ENCODE measurements at places on chromosomes 2 and 18.
A peak's percentile ranks its signal among the peaks of the same experiment; 100 is the strongest.

DNA sequence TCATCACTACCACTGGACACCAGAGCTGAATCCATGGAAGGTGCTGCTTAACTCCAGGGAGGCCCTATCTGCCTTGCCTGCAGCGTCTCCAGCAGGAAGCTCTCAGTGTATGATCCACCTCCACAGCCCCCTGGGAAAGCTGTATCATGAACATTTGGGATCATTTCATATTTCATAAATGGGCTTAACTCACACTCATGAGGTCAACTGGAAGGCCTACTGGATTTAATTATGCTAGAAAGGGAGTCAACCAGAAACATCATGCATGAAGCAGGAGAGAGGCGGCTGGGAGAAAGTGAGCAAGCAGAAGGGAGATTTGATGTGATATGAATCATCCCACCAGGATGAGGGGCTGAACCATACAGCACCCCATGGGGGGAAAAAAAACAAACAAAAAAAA lies 537.7 kb downstream of the TNS1 start:
- DNase-seq, result no peak

DNA sequence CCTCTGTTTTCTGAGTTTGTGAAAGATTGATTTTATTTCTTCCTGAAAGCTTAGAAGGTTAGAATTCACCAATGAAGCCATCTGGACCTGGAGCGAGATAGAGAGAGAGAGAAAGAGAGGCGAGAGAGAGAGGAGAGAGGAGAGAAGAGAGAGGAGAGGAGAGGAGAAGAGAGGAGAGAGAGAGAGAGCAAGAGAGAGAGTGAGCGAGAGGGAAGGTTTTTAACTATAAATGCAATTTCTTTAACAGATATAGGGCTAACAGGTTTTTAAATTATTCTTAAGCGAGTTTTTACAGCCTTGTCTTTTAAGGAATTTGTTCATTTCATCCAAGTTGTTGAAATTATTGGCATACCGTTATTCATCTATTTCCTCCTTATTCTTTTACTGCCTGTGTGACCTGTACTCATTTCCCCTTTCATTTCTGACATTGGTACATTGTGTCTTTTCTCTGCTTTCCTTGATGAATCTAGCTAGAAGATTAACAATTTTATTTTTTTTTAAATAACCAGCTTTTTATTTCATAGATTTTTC lies 56.1 kb downstream of the BABAM2 start:
- no peak for DNase-seq

DNA sequence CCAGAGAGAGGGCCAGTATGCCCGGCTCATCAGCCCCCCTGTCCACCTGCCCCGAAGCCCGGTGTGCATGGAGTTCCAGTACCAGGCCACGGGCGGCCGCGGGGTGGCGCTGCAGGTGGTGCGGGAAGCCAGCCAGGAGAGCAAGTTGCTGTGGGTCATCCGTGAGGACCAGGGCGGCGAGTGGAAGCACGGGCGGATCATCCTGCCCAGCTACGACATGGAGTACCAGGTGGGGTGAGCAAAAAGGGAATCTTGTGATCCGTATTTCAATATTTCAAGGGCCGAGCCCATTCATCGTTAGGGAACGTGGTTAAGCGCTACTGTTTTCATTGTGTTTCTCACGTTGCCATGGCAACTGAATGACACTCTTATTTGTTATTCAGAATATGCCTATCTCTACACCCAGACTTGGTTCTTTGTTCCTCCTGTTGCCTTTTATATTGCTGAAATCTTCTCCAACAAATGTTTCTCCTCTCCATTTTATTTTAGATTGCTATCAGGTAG lies 81.5 kb downstream of the NRP2 start:
- DNase-seq, result no peak

DNA sequence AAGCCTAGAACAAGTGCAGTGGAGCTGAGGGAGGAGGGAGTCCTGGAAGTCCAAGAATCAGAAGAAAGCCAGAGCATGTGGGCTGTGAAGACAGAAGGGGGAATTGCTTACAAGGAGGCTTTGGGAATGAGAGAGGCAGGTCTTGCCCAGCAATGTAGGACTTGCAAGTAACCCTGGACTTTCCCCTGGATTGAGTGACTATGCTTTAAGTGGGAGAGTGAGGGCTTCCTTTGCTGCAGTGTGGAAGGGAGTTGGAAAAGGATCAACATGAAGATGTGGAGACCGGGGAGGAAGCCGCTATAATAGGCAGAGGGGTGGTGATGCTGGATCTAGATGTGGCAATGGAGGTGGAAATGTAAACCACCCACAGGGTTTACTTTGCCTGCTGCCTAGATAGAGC lies 13.8 kb upstream of the SCYGR1 start:
- DNase-seq, result no peak

DNA sequence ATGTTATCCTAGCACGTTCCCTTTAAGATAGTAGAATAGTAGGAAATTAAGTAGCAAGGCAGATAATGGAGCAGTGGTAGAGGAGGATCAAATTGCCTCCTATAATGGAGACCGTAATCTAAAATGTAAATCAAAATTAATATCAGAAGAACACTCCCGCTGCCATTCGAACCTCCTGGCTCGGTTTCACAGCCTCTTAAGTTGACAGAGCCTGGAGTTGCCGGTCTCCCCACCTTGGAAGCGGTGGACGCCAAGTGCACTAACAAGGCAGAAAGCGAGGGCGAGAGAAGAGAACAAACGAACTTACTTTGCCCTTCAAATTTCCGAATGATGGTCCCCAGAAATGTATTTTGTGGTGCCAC lies 450 bp downstream of the KCNH7 start:
- DNase-seq, result no peak

DNA sequence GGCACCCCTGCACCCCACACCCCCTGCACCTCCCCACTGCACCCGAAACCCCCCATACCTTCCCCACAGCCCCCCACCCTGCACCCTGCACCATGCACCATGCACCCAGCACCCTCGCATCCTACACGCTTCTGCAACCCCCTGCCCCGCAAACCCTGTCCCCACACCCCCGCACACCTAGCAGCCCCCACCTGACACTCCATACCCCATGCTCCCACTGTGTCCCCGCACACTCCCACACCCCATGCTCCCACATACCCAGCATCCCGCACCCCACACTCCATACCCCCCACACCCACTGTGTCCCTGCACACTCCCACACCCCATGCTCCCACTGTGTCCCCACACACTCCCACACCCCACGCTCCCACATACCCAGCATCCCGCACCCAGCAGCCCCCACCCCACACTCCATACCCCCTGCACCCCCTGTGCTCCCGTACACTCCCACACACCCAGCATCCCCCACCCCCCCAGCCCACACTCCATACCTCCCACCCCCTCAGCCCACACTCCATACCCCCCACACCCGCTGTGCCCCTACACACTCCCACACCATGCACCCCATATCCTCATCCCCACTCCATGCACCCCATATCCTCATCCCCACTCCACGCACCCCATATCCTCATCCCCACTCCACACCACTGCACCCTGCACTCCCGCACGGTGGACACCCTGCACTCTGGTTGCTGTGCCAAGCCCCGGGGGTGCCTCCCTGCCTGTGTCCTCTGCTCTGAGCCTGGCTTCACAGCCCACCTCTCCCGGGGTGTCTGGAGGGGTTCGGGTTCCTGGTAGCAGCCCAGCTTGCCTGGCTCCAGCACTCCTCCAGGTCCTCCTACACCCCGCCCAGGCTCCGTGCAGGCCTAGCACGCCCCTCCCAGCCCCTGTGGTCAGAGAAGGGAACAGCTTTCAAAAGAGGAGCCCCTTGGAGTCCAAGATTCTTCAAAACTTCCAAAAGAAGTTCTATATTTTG lies 93.9 kb upstream of the CTDP1 start:
- DNase-seq, result no peak

GRCh38 chr2:211867845-211868451 lies 670.7 kb downstream of the ERBB4 start:
- no peak for DNase-seq

DNA sequence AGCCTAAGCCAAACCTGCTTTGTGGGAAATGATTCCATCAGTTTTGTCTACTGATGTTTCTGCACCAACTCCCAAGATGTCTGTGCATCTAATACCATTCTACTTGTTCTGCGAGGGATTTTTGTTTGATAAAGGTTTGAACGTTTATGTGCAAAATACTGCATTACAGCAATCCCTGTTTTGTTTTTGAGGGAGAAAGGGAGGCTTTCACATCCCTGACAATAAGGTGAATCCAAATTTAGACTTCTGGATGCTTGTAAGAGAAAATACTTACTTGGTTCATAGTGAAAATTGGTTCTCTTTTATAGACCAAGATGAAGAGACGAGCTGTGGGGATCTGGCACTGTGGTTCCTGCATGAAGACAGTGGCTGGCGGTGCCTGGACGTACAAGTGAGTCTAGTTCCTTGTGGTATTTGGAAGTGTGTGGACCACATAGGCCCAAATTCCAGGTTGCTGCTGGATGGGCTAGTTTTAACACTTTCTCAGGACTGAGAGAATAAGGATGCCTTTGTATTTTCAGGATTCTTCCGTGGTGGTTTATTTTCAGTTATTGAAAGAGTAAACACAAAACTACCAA lies 1.1 kb downstream of the RPL37A start:
- no peak for DNase-seq

DNA sequence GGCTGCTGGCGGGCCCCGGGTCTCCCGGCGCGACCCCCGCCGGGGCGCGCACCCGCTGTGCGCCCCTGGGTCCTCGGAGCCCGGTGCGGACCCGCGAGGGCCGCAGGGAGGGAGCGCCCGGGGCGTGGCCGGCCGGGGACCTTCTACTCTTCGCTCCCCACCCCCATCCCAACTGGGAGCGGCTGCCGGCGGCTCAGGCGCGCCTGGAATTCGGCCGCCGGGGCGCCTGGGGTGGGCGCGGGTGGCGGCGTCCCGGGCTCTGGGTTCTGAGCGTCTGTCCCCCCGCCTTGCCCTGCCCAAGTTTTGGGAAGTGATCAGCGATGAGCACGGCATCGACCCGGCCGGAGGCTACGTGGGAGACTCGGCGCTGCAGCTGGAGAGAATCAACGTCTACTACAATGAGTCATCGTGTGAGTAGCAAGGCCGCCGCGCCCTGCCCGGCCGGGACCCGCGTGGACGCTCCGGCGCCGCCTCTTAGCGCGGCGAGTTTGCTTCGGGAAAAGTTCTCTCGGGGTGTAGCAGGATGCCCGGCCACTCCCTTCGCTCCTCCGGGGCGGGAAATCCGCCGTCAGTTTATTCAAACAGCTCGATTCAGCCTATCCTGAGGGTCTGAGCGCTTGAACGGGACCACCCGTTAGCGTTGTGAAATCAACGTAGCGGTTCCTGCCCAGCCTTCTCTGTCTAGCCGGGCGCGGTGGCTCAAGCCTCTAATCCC lies 502 bp downstream of the TUBB6 start:
- no peak for DNase-seq

- DNase-seq, result no peak
Measured at GRCh38 chr2:188984680-188985079, 10.5 kb downstream of the COL3A1 start.

DNA sequence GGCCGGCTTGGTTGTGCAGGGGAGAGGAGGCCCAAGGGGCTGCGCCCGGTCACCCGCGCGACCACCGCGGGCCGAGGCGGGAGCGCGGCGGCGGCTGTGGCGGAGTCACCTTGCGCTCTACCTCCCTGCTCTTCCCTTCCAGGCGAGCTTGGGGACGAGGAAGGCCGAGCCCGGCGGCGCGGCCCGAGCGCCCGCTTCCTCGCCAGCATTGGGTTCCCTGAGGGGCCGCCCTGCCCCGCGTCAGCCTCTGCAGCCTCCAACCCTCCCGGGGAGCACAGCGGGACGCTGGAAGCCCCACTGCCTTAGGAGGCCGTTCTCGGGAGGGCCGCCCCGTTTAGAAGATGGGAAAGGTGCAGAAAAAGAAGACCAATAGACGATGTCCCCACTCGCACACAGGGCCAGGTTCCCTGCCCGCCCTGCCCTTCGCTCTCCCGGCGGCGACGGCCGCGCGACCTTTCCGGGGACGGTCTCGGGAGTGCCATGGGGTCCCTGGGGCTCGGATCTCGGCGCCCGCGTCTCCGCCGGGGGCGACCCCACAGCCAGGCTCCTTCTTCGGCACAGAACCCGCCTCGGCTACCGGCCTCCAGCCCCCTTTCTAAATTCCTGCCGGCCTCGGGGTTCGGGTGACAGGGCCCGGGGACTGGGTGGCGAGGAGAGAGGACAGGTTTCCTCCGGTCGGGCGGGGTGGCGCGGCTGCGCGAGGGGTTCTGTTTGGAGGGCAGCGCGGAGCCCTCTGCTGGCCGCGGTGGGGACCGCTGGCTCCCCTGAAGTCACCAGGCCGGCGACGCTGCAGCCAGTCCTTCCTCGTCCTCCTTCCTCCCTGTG lies 85.5 kb downstream of the HS6ST1 start:
- DNase-seq, result peak; percentile 43

DNA sequence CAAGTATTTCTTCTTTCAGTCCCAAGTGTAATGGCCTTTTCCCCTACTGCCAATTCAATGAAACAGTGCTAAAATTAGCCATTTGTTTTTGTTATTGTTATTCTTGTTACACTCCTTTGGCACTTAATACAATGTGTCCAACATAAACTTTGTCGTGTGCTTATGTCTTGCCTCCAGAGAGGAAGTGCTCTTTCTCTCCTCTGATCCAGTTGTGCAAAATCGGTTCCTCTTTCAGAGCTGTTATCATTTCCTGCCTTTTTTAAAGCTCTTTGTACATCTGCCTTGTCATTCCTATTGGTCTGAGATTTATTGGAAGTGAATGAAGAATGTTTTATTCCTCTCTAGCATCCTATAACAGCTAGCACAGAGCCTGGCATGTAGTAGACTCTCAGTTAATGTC lies 623.2 kb upstream of the ID2 start:
- no peak for DNase-seq

DNA sequence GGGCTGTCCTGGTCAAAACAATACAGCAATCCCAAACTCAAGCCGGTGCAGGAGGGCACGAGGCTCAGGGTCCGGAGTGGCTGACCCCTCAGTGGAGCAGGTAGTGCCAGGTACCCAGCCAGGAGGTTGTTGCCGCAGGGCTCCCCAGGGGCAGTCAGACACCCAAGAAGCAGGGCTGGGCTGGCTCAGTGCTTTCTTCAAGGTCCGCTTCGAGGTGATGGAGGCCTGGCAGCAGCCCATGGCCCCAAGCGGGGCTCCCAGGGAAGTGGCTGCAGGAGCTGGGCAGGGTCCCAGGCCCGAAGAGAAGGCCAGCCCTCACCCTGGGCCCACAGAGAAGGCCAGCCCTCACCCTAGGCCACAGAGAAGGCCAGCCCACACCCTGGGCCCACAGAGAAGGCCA lies 55.3 kb upstream of the COPS8 start:
- DNase-seq, result no peak

DNA sequence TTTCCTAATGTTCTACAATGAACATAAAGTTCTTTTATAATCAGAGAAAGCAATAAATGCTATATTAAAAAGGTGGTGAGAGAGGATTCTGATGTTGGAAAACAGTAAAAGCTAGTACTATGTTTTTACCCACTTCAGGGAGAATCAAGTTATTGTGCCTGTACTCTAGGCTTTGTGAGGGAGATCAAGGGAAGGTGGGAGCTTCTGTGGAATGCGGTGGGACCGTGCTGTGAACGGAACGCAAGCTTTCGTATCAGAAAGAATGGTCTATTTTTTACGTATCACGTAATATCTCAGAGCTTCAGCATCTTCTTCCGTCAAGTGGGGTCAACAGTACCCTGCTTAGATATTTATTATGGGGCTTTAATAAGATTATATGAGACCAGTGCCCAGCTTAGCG lies 193.2 kb downstream of the CLIP4 start:
- no peak for DNase-seq

GRCh38 chr2:197011801-197012641 lies 85.5 kb upstream of the PGAP1 start:
- DNase-seq, result peak; percentile 42

- no peak for DNase-seq
Measured at GRCh38 chr2:97961534-97961933, 34.2 kb downstream of the TMEM131 start.

GRCh38 chr2:179749210-179749609 lies 112.2 kb downstream of the ZNF385B start:
- no peak for DNase-seq

Measured in stimulated activated naive CD4-positive, alpha-beta T cell (primary cell).